ENCODE measurements at places on chromosomes 7 and 10.
A peak's percentile ranks its signal among the peaks of the same experiment; 100 is the strongest.

- DNase-seq: no peak
Measured at GRCh38 chr10:71837098-71837827, 13.8 kb downstream of the PSAP start.

GRCh38 chr10:30493609-30494530 lies 59.9 kb downstream of the MAP3K8 start:
- DNase-seq: no peak

- no peak for DNase-seq
Measured at GRCh38 chr7:142581341-142581740, 167.9 kb upstream of the PRSS1 start.

GRCh38 chr7:122059542-122059941 lies 84.5 kb downstream of the AASS start:
- DNase-seq: no peak

- DNase-seq: peak; percentile 95
Measured at GRCh38 chr10:29131952-29132547, 156.8 kb upstream of the LYZL1 start.

DNA sequence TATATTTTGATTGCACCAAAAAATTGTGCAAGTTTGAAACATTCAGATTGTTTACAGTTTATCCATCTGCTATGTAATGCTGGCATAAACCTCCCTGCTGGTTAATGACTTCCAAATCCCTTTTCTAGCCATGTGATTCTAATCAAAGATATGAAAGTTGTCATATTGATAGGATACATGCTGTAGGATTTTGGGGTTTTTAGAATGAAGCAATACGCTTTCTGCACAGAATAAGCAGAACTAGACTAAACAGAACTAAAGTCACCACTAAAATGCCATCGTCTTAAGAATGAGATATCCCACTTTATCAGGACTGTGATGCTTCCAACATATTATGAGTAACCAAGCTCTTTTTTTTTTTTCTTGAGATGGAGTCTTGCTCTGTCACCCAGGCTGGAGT lies 856 bp downstream of the SSMEM1 start:
- DNase-seq: no peak

GRCh38 chr10:48794074-48794473 lies 109.4 kb downstream of the WDFY4 start:
- DNase-seq: no peak

All from endothelial cell of umbilical vein (primary cell).